ENCODE measurements at places on chromosomes 11 and 22.
A peak's percentile ranks its signal among the peaks of the same experiment; 100 is the strongest.

- no peak for DNase-seq
Observed at GRCh38 chr22:31561238-31561887, 65.0 kb downstream of the SFI1 start.

GRCh38 chr11:64894070-64894811, 15.8 kb upstream of the EHD1 start:
- DNase-seq: no peak

DNA sequence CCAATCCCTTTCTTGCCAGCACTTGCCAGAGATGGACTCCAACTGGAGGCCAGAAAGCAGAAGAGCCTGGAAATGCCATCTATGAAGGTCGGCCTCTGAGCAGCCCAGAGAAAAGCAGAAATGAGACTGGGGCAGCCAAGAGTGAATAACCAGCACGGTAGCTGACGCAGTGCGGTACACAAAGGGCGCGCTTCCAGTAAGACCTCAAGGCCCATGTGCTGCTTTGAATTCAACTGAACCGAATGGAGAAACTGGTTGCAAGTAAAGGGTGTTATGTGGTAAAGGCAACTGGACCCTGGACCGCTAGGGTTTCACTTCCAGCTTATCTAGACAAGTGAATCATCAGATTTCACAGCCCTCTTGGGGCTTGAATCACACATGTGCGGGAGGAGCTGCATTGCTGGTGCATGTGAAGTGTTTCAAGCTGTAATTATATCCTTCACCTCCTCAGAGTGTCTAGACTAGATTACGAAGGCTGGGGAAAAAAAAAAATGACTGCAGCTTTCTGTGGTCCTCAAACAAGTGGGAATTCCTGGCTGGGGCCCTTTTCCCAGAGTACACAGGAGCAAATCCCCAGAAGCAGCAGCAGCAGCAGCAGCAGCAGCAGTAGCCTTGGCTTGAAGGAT, 128.9 kb downstream of the CCDC34 start:
- DNase-seq: peak; percentile 91

GRCh38 chr22:47337161-47337621, 574.7 kb downstream of the TBC1D22A start:
- DNase-seq: peak; percentile 89

- DNase-seq: no peak
Observed at GRCh38 chr11:84146826-84147225, 860.7 kb upstream of the CCDC90B start.

Data from GM04503 (cell line).